Lower lobe of right lung (tissue), 2 donors: ENCODE measurements at places on chromosomes 1 and 21. TPM values are rescaled to one million over a fixed set of nuclear protein-coding genes. Genes with fewer than 3 reads are reported as not detected.

DNA sequence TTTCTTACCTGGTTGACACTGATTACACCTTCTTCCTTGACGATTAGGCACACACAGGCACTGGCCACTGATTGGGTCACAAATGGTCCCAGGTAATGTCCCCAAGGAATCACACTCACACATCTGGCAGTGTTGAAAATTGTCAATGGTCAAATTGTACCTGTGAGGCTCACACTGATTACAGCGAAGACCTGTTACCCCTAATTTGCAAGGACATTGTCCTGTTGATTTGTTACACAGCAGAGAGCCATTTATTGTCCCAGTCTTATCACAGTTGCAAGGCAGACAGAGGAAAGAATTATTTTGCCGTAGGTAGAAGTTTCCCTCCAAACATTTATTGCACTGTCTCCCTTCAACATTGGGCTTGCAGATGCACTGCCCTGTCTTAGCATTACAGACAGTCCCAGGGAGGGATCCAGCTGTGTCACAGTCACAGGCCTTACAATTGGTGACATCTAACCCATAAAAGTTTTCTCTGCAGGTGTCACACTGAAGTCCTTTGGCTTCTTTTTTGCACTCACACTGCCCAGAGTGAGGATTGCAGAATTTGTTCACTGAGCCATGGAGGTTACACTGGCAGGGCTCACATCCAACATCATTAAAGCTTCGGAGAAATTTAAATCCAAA is 176.6 kb downstream of the USH2A start:
- no peaks in the 10 kb centered on the region for H3K27me3 ChIP-seq
- H3K4me3 ChIP-seq, result no peak overlapping the region
- H3K36me3 ChIP-seq, result no peaks in the 10 kb centered on the region
- DNase-seq, result no peak

GRCh38 chr21:17925899-17926298 is 106.7 kb upstream of the C21orf91 start:
- no peaks in the 10 kb centered on the region for H3K36me3 ChIP-seq
- no peaks in the 10 kb centered on the region for H3K27me3 ChIP-seq
- no peak overlapping the region for H3K27ac ChIP-seq
- H3K4me3 ChIP-seq, result no peak overlapping the region

DNA sequence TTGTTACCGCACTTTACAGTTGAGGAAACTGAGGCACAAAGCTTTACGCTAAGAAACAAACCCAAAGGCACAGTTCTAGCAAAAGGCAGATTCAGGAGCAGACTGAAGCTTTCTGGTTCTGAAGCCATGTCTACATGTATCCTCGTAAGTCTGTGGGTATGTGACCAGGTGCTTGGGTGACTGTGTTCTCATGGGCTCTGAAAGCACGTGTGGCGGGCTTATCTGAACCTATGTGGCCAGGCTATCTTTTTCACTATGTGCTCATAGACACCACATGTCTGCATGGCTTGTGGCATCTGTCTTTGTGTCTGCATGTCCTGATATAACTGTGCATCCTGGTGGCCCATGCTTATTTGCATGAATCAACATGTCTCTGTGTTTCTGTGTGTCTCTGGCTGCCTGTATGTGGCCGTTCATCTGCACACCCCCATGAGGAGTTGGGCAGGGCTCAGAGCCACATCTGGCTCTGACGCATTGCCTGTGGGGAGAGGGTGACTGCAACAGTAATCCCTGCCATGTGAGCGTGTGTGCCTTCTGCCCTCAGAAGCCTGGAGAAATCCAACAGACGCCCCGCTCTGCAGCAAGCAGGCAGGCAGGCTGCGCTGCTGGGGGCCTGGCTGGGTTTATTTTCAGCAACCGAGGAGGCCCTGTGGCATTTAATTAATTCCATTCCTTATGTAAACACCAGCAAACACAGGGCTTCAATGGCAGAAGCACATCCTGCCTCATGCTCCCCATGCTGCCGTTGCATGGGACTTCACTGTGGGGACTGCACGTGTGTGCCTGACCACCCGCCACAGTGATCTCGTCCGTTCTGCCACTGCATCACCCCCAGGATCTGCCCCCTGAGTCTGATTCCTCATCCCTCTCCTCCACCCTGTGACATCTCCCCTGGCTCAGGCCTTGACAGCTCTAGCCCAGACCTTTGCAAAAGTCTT is 115.4 kb downstream of the TRABD2B start:
- DNase-seq, result no peak
- peaks cover 4% of the 10 kb centered on the region for H3K4me1 ChIP-seq
- H3K27me3 ChIP-seq, result no peaks in the 10 kb centered on the region
- H3K27ac ChIP-seq, result no peak overlapping the region
- H3K36me3 ChIP-seq, result no peaks in the 10 kb centered on the region

ITLN1 gene
- 2.7 TPM for total RNA-seq

GRCh38 chr1:236394879-236395229 is 768 bp downstream of the EDARADD start:
- peaks cover 16% of the 10 kb centered on the region for H3K4me1 ChIP-seq
- DNase-seq, result no peak
- H3K27ac ChIP-seq, result peak overlapping the region; percentile 49
- no peaks in the 10 kb centered on the region for H3K36me3 ChIP-seq

DNA sequence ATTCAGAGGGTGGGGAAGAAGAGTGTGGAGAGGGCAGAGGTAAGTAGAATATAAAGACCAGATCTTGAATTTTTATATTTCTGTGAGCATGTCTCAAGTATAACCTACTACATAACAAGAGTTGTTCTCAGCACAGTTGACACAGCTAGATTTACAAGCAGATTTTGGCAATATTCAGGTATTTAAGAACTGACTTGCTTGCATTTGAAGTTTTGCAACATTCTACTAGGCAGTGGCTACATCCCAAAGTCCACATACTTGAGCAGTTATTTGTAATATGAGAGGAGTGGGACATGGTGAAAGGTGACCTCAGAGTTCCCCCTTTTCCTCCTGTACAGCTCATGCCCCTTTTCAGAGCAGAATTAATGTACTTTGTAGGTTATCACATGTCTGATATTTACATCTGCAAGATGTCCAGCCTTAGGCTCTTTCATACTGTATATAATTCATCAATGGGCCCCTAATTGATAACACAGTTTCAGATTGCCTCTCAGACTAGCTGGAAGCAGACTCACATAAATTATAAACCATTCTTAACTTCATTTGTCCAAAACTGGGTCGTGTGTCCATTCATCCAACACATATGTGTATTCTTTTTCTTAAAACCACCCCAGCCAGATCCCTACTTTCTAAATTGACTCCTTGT is 136.7 kb upstream of the RAVER2 start:
- no peak for DNase-seq
- no peak overlapping the region for H3K4me3 ChIP-seq
- H3K36me3 ChIP-seq, result no peaks in the 10 kb centered on the region

DNA sequence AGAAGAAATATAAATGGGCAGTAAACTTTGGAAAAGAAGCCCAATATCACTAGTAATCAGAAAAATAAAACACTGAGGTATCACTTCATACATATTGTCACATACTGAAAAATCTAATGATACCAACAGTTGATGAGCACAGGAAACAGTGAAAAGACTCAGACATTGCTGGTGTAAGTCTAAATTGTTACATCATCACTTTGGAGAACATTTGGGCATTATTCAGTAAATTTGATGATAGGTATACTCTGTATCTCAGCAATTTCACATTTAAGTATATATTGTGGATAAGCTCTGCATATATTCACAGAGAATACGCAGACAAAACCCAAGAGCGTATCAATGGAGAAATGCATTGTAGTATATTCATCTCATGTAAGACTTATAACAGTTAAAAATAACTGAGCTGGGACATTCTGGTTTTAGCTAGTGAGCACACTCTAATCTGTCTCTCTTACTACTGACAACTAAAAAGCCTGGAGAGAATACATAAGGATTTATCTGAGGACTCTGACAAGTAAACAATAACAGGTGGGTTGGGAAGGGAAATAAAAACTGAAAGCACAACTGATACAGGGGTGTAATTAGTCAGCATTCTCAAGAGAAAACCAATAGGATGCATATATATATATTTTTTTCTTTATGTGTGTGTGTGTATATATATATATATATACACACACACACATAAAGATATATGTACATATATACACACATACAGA is 212.7 kb upstream of the JUN start:
- no peaks in the 10 kb centered on the region for H3K36me3 ChIP-seq
- H3K27ac ChIP-seq, result no peak overlapping the region
- no peak for DNase-seq
- no peaks in the 10 kb centered on the region for H3K4me1 ChIP-seq
- H3K4me3 ChIP-seq, result no peak overlapping the region

DNA sequence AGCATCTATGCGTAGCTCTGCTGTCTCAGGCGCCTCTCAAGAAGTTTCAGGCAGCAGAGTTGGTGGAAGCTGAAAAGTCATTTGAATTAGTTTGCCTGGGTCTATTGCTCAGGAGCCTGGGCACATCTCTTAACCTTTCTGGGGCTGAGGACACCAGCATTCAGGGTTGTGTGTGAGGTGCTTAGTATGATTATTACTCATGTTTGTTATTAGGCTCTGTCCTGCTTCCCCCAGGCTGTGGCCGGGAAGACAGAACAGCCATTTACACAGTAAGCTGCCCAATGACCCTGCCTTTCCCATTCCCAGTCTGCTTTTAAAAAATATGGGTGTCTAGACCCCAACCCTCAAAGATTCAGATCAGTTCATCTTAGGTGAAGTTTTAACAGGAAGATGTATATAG is 53.9 kb upstream of the CACNA1E start:
- no peak overlapping the region for H3K27ac ChIP-seq
- H3K36me3 ChIP-seq, result no peaks in the 10 kb centered on the region
- peaks cover 13% of the 10 kb centered on the region for H3K27me3 ChIP-seq
- no peak for DNase-seq
- no peak overlapping the region for H3K4me3 ChIP-seq

CLDN17 gene
- not detected for total RNA-seq

GRCh38 chr1:25255706-25256577 is 8.7 kb upstream of the RSRP1 start:
- DNase-seq, result no peak
- H3K4me1 ChIP-seq, result peaks cover 8% of the 10 kb centered on the region
- no peak overlapping the region for H3K27ac ChIP-seq
- no peaks in the 10 kb centered on the region for H3K27me3 ChIP-seq

- H3K27me3 ChIP-seq, result no peaks in the 10 kb centered on the region
- peak overlapping the region; percentile 69 for H3K27ac ChIP-seq
- H3K4me1 ChIP-seq, result peaks cover 8% of the 10 kb centered on the region
Observed at GRCh38 chr1:44240802-44241671, 27.8 kb downstream of the DMAP1 start.

CDC7 gene
- total RNA-seq, result 3.4 TPM

GRCh38 chr1:40390857-40391256 is 17.3 kb downstream of the SMAP2 start:
- no peaks in the 10 kb centered on the region for H3K36me3 ChIP-seq
- peak overlapping the region; percentile 91 for H3K27ac ChIP-seq
- no peak overlapping the region for H3K4me3 ChIP-seq
- H3K4me1 ChIP-seq, result peaks cover 92% of the 10 kb centered on the region

SFN gene
- total RNA-seq, result 47.5 TPM

GCSAML gene
- 2.2 TPM for total RNA-seq

CD247 gene
- total RNA-seq, result 8.7 TPM

DNA sequence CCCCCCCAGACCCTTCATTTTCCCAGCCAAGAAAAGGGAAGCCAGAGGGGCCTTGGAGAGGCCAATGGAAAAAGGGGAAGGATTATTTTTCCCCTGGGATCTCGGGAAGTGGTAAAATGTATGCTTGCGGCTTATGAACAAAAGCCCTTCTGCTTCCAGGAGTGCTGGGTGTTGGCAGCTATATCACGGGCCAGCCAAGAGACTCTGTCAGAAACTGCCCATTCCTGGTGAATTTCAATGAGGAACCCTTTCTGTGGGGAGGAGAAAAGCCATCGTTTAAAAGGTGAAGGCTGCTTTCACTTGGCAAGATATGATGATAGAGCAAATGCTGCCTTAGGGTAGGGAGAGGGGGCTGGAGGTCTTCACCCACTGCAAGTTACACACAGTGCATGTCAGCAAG is 69.7 kb upstream of the ZC3H12A start:
- peaks cover 7% of the 10 kb centered on the region for H3K27me3 ChIP-seq
- H3K36me3 ChIP-seq, result no peaks in the 10 kb centered on the region
- H3K4me3 ChIP-seq, result no peak overlapping the region
- no peak overlapping the region for H3K27ac ChIP-seq
- no peak for DNase-seq

CD1C gene
- 3.0 TPM for total RNA-seq

BRDT gene
- total RNA-seq, result not detected

UQCRHL gene
- 1.1 TPM for total RNA-seq

TNFRSF9 gene
- 0.47 TPM for total RNA-seq

ANGPTL3 gene
- total RNA-seq, result not detected

DNA sequence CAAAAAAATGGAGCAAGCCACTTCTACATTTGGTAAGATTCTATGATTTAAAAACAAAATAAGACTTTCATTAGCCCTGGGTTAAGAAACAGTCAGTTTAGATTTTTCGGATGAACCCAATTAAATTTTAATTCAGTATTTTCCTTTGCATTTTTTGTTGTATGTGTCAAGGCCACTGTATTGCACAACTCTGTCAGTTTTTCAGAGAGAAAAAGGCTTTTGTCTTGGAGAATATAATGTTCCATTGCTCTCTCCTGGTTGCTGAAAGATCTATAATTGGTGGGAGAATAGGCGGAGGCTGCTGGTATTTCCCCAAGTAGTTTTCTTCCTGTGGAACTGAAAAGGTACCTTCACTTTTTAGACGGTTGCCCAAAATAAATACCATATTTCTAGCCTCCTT is 84.6 kb downstream of the NEGR1 start:
- no peaks in the 10 kb centered on the region for H3K4me1 ChIP-seq
- H3K27ac ChIP-seq, result no peak overlapping the region
- H3K36me3 ChIP-seq, result no peaks in the 10 kb centered on the region
- no peak overlapping the region for H3K4me3 ChIP-seq

DNA sequence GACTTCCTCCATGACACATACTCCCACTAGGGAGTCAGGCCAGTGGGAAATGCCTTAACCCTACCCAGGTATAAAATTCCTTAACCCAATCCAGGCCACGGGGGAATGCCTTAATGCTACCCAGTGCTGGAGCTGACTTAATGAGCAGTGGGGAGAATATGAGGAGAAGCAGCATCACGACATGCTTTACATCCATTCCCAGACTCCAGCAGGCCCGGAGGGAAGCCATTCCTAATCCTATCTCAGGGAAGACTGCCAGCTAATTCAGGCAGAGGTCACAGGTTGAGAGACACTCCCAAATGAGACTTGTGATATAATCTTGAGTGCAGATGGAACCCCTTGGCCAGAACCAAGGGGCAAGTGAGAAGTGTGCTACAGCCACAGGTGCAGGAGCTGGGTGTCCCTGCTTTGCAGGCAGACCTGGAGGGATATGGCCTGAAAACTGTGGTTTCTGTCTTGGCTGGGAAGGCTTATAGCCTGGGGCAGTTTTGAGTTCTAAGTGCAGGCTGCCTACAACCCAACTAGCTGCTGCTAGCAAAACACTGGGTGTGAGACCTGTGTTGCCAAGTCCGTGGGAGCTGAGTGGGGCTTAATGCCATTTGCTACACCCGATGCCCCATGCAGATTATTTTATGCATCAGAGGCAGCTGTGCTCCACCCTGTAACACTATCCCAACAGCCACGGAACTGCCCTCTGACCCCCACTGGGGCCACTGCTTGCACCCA is 45.1 kb upstream of the GUCA2A start:
- peaks cover 16% of the 10 kb centered on the region for H3K4me1 ChIP-seq
- DNase-seq, result no peak
- H3K36me3 ChIP-seq, result no peaks in the 10 kb centered on the region
- no peak overlapping the region for H3K4me3 ChIP-seq
- no peaks in the 10 kb centered on the region for H3K27me3 ChIP-seq

GRCh38 chr1:33072707-33073106 is 8.2 kb upstream of the AZIN2 start:
- no peaks in the 10 kb centered on the region for H3K27me3 ChIP-seq
- H3K4me1 ChIP-seq, result no peaks in the 10 kb centered on the region
- H3K4me3 ChIP-seq, result no peak overlapping the region
- DNase-seq, result no peak
- H3K36me3 ChIP-seq, result no peaks in the 10 kb centered on the region
- no peak overlapping the region for H3K27ac ChIP-seq
